Testis (tissue), 5 donors: ENCODE measurements at places on chromosomes 4 and X. TPM values are rescaled to one million over a fixed set of nuclear protein-coding genes. Genes with fewer than 3 reads are reported as not detected.

DNA sequence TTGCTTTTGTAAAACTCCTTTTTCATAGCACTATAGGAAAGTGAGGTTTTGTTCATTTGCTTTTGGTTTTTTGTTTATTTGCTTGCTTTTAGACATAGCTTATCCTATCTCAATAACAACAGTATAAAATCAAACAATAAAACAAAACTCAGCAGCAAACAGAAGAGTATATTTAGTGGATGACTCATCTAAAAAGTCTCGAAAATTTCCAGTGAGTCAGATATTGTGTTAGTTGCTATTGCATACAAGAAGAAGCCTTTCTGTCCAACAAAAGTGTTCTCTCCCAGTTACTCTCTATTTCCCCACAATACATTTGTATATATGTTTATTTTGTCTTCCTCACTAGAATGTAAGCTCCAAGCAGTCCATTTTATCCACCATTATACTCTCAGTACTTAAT is 36.0 kb upstream of the NPNT start:
- no peaks in the 10 kb centered on the region for H3K4me1 ChIP-seq
- no peaks in the 10 kb centered on the region for H3K36me3 ChIP-seq
- no peaks in the 10 kb centered on the region for H3K27me3 ChIP-seq
- no peak overlapping the region for H3K27ac ChIP-seq

- DNase-seq = no peak
- no peaks in the 10 kb centered on the region for H3K36me3 ChIP-seq
- H3K27ac ChIP-seq = no peak overlapping the region
- H3K27me3 ChIP-seq = no peaks in the 10 kb centered on the region
- no peaks in the 10 kb centered on the region for H3K4me1 ChIP-seq
- H3K4me3 ChIP-seq = no peak overlapping the region
These were observed 61.3 kb downstream of the UBE2NL start for GRCh38 chrX:143945171-143945570.

DNA sequence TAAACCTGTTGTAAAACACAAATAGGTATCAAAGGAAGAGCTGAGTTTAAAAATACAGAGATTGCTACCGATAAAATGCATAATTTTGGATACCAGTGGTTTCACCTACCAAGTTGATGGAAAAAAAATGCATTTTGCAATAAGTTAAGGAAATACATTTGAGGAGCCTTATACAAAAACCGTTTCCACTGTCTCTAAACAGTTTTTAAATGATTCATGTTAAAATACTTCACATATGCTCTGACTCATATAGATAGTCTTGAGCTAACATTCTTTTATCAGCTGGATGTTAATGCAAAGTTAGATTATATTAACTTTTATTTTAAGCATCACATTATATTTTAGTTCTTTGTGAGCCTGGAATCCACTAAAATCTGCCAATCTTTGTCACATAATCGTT is 50.6 kb upstream of the ANKRD17 start:
- no peak for DNase-seq
- no peaks in the 10 kb centered on the region for H3K36me3 ChIP-seq
- H3K4me3 ChIP-seq = no peak overlapping the region
- no peaks in the 10 kb centered on the region for H3K27me3 ChIP-seq

- no peaks in the 10 kb centered on the region for H3K4me1 ChIP-seq
- no peak overlapping the region for H3K27ac ChIP-seq
- H3K36me3 ChIP-seq = no peaks in the 10 kb centered on the region
- no peaks in the 10 kb centered on the region for H3K27me3 ChIP-seq
- H3K4me3 ChIP-seq = no peak overlapping the region
These were observed 63.7 kb upstream of the TLR2 start for GRCh38 chr4:153620352-153620751.

DNA sequence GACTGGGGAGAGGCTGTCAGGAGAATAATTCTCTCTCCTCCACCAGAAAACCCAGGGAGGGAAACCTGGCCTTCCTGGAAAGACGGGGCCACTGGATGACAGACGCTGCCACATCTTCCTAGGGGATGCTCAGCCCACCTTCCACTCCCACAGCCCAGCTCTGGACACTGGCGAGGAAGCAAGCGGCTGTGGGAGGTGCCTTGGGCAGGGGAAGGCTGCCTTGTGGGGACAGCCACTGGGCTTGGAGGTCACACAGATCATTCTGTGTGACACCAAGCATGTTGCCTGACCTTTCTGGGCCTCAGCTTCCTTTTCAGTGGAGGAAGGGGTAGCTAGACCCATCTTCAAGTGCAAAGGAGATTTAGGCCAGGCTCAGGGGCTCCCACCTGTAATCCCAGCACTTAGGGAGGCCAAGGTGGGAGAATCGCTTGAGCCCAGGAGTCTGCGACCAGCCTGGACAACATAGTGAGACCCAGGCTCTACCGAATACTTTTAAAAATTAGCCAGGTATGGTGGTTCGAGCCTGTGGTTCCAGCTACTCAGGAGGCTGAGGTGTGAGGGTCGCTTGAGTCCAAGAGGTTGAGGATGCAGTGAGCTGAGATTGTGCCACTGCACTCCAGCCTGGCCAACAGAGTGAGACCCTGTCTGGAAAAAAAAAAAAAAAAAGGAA is 9.8 kb upstream of the MSX1 start:
- no peak overlapping the region for H3K4me3 ChIP-seq
- H3K27ac ChIP-seq = no peak overlapping the region
- no peak for DNase-seq
- H3K36me3 ChIP-seq = no peaks in the 10 kb centered on the region
- H3K27me3 ChIP-seq = peaks cover 4% of the 10 kb centered on the region

Gene ADH1A
- polyA plus RNA-seq = 0.84 TPM

Gene STARD8
- 3.1 TPM for polyA plus RNA-seq
